ENCODE measurements at places on chromosomes 4 and X.

DNA sequence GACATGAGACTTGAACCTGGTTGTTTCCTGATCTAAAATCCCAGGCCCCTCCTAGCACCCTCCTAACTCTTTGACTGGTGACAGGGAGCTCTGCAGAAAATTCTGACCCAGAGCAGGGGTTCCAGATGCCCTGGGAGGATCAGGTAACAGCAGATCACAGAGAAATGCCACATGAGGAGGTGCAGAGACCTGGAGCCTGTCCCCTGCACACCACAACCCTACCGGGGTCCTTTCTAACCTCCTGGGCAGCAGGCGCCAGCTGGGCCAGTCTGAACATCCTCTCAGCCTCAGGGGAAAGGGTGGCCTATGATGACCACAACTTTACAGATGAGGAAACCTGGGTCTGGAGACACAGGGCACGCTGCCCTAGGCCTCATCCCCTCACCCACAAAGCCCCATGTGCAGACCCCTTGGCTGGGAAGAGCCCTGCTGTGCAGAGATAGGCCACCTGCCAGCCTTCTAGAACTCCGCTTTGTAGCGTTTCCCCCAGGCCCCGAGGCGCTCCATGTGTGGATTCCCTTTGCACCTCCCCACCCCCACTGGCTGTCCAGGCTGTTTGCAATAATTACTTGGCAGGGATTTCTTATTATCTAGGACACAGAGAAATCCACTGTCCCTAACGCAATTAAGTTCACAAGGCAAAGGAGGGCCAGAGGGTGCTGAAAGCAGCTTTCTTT lies 36.5 kb downstream of the WDR1 start:
- DNase-seq, result no peak

- no peak for DNase-seq
These were observed 24.3 kb downstream of the TMEM192 start for GRCh38 chr4:165088366-165088765.

GRCh38 chr4:128247906-128248305 lies 39.7 kb downstream of the PGRMC2 start:
- no peak for DNase-seq

DNA sequence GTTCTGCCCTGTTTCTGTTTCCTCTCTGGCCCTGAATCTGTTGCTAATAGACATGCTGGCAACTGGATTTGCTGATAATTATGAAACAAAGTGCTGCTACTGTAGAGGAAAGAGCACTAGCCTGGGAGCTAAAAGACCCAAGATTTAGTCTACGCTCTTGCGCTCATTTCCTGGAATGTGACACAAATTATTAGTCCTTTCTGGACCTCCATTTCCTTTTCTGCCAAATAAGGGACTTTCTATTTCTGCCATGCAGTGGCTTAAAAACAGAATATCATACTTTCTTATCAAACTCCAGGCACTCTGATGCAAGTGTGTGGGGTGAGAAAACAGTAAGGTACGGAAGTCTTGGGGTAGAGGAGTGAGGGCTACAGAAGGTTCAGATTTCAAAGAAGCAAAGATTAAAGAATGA lies 48.3 kb upstream of the GPR174 start:
- DNase-seq, result no peak

DNA sequence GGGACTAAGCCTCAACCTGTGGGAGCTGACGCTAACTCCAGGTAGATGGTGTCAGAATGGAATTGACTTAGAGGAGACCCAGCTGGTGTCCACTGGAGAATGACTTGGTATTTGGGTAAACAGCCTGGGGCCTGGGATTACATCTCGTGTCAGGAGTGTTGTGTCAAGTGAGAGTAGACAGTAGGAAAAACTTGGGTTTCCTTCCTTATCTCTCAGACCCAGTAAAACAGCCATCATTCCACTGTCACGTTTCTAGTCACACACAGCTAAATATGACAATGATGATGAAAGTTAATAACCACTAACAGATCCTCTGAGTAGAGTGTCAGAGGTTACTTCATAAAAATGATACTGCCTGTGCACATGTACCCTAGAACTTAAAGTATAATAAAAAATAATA lies 13.8 kb downstream of the ZNF674 start:
- no peak for DNase-seq

DNA sequence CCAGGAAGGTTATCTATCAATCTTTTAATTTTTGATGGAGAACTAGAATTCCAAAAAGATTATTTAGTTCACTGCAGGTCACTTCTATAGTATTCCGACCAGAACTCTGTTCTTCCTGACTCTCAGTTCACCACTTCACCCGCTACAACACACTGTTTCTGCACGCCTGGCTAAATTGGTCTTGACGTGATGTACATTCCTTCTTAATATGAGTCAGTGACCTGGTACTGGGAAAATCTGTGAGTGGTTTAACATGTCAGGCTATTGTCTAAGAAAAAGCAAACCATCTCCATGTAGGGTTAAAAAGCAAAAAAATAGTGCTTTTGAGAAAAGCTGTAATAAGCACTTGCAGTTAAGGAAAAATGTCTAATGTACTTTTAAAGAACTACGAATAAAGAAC lies 120.4 kb downstream of the NDST3 start:
- no peak for DNase-seq
